Femur (tissue), 1 donor: ENCODE measurements at places on chromosomes 2 and 18.

DNA sequence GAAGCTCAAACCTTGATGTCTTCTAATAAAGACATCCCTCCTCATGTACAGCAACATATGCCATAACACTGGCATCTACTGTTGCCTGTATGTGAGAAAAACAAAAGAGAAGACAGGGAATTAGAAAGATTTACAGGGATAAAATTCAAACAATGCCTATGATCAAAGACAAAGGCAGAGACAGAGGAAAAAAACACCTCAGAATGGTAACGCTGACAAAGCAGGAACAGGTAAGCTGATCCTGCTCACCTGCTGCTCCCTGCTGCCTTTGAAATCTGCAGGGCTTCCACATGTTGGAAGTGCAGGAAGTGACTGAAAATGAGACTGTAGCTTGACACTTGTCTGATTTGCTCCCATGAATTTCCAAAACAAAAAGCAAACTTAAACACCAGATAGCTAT lies 90.2 kb upstream of the DNAJC10 start:
- DNase-seq = no peak

DNA sequence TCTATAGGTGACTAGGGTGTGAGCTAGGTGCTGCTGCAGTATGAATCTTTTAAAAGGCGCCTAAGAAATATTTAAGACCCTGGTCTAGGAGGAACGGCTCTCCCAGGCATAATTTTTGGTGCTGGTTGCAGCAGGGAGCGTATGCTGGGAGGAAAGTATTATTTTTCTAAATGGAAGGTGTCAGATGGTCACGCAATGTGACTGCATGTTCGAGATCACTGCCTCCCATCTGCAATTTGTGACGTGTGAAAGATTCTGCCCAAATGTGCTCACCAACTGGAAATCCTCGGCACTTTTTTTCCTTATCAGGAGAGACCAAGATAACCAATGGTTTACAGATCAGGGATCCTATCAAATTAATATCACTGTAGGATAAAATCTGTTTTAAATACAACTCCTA lies 95.6 kb upstream of the KLHL14 start:
- no peak for DNase-seq

GRCh38 chr18:79664525-79665125 lies 15.0 kb upstream of the CTDP1 start:
- no peak for DNase-seq

DNA sequence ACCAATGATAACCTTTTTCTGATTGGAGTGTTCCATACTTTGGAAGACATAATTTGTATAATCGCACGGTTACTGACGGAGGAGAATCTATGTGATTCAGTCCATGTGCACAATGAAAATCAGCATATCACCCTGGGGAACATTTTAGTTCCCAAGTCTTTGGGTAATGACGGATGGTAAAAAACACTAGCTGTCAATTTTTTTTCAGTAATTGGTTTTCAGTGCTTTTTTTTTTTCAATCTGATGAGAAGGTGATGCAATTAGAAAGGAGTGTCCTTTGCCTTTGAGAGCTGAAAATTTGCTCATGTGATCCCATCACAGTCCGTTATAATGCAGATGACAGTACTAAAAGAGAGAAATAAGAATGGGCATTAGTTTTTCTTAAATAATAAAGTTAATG lies 51.9 kb upstream of the THOC1 start:
- DNase-seq = no peak

DNA sequence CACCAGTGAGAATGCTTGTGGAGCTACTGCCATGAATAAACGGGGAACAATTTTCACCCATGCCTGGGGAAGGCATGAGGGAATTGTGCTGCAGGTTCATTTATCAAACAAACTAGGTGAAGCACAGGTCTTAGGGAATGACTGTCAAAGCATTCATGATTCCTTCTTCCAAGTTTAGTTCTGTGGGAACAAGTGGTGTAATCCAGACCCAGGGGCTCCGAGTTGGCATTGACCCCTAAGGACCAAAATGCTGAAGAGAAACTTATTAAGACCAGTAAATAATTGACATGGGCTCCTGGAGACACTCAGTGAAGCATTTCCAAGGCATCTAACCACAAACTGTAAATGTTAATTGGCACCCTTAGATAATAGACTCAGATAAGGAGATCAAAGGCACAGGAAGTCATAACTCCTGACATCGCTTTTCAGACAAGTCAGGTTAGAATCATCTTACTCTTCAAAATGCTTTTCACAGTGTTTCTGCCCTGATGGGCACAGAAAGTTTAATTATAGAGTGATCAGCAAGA lies 96.9 kb downstream of the SPP2 start:
- no peak for DNase-seq

DNA sequence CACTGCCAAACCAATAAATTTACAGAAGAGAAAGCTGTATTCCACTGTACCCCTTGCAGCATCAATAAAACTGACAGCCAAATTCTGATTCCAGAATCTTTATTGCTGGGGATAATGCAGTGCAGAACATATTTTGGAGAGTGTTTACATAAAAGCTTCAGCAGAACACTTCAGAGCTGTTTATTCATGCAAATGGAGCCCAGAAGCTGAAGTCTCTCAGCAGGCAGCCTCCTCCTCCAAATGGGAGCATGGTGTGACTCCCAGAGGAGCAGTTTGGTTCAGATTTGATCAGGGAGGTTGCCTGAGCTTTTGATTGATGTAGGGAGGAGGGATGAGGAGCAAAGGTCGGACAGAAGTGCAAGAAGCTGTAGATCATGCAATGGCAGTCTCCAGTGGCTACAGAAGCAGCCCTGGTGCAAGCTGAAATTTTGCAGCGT lies 22.4 kb downstream of the LHCGR start:
- no peak for DNase-seq

GRCh38 chr2:133737242-133737993 lies 169.2 kb upstream of the NCKAP5 start:
- DNase-seq = no peak

DNA sequence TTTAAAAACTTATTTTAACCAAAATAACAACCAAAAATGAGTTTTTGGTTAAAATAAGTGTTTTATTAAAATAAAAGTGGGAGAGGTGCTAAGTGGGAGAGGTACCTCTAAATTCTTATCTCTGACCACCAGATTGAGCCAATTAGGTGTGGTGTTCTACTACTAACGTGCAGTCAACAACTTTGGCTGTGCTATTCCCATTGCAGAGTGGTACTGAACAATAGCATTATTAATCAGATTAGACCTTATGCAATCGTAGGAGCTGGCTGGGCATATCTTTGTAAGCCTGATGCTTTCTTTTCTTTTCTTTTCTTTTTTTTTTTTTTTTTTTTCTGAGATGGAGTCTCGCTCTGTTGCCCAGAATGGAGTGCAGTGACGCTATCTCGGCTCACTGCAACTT lies 38.9 kb downstream of the RAB27B start:
- DNase-seq = no peak

- no peak for DNase-seq
Observed at GRCh38 chr18:25786758-25787157, 303.7 kb downstream of the SS18 start.

DNA sequence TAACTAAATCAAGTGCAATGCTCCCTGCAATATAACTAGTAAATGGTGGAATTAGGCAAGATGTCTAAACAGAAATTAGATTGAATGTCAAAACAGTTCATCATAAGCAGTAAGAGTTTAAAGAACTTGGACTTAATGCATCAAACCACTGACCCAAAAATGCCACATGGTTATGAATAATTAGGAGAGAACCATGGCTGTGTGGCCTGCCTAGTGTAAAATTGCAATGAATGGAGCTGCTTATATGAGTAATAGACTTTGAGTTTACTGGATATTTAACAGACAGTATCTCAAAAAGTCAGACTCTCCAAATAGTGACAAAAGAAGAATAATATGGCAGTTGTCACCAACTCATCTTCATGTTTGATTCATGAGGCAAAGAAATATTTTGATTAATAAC lies 101.6 kb upstream of the COL5A2 start:
- DNase-seq = no peak

GRCh38 chr2:68214381-68214780 lies 38.0 kb downstream of the PPP3R1 start:
- DNase-seq = no peak

GRCh38 chr2:46816151-46816845 lies 99.3 kb downstream of the MCFD2 start:
- no peak for DNase-seq

DNA sequence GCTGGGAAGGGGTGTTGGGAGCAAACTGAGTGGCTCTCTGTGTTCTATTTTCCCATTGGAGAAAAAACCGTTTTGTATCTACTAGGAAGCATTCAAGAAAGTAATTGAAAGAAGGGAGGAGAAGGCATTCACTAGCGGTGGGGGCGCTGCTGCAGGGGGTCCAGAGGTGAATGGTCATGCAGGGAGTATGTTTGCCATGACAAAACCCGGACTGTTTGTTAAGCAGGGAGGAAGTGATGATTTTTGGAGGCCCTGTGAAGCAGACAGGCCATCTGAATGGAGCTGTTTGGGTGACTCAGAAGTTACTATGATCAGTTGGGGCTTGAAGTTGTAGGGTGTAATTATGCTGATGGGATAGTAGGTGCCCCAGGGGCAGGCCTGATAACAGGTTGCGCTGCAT lies 7.0 kb downstream of the TAF4B start:
- no peak for DNase-seq

GRCh38 chr2:137228566-137228965 lies 463.2 kb downstream of the THSD7B start:
- DNase-seq = no peak

DNA sequence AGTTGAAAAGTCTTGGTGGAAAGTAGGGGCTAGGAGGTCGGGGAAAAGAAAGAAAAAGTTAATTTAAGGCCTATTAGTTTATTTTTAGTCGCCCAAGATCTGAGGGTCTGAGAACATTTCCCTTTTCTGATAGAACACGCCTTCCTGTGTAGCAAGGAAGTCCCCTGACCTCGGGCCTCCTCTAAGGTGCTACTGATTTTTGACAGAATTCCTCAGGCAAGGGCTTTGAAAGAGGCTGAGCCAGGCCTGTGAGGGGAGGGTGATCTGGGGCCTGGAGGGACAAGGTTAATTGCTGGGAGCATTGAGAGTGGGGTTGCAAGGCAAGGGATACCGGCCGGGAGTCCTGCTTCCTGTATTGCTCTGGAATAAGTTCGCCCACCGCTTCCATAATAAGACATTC lies 131.4 kb upstream of the MYCN start:
- DNase-seq = no peak

DNA sequence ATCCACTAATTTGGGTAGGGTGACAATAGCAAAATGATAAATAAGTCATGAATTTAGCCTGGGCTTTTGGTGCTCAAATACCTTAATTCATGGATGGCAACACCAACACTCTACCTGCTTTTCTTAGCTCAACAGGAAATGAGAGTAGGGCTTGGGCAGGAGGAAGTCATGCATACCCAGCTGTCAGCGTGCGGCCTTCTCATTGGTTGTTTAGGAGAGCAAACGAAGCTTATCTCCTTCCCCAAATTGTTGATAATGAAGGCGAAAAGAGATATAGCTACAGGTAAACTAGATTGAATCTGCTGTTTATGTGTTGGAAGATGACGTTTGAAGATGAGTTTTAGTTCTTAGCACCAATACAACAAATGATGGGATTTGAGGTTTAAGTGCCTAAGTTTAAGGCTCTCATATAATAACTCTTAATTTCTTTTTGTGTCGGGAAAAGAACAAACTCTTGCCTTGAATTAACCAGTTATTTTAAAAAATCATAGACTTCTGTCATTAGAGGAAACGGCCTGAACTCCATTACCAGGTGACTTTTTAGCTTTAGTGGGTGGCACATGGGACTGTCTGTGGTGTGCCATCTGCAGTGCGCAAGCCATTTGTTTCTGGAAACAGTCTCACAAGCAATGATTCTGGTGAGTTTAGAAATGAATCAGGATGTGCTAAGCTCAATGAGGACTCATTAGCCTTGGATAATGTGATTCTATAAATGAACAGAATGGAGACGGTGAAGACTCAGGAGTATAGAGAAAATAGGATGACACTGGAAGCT lies 19.8 kb downstream of the MAP4K4 start:
- DNase-seq = no peak

DNA sequence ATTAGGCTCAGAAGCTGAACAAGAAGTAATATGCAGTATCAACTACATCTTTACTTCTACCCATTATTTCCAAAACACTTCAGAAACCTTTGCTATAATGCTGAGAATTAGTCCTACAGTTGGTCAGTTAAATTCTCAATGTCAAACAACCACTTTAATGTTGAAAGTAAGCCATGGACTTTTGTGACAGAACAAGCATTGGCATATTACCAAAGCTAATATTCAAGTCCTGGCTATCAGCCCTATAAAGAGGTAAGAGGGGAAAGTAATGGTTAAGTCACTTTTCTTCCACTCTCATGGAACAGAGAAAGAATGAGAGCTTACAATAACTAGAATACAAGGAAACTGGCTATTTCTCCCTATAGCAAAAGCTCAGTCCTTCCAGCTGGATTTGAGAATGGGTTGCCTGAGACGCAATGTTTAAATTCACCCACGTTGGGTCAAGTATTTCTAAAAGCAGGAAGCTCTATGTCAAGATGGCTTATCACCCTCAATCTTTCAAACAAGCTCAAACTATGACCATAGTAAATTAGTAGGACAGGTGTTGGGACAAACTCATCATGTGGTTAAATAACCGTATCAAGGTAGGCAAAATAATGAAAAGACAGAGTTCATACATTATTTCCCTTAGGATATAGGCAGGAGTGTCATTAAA lies 31.4 kb upstream of the MFSD6 start:
- no peak for DNase-seq

- no peak for DNase-seq
Observed at GRCh38 chr2:6846540-6846939, 19.2 kb downstream of the CMPK2 start.

- no peak for DNase-seq
Observed at GRCh38 chr2:200107514-200108217, 152.3 kb downstream of the MAIP1 start.
